ENCODE measurements at places on chromosomes 7 and 10.

DNA sequence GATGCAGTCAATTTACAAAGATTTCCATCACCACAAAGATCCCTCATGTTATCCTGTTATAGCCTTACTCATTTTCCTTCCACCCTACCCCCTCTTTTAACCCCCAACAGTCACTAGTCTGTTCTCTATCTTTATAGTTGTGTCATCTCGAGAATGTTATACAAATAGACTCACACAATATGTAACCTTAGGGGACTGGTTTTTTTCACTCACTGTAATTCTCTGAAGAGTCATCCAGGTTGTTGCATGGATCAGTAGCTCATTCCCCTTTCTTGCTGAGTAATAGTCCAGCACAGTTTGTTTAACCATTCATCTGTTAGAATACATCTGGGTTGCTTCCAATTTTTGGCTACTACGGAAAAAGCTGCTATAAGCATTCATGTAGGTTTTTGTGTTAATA, 121.1 kb upstream of the PDE1C start:
- H3K27ac ChIP-seq: no peak overlapping the region
- H3K4me3 ChIP-seq: no peak overlapping the region
- DNase-seq: no peak

DNA sequence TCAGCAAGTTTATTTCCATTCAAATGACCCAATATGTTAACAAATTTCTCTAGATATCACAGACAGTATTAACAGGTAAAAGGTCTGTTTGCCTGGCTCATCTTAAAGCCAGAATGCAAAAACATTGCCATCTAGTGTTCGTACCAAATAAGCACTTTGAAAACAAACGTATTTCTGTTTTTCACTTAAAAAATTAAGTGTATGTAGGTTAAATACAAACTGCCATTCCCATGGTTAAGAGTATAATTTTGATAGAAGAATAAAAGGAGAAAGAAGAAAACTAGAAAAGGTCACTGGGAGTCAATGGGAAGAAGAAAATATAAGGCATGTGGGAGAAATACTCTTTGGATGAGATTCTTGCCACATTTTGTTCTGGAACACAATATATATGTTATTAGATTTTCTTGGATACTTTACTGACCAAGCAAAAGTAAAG, 51.0 kb downstream of the ORC5 start:
- DNase-seq: no peak
- no peaks in the 10 kb centered on the region for H3K4me1 ChIP-seq
- H3K27me3 ChIP-seq: no peaks in the 10 kb centered on the region
- H3K27ac ChIP-seq: no peak overlapping the region
- H3K4me3 ChIP-seq: no peak overlapping the region

DNA sequence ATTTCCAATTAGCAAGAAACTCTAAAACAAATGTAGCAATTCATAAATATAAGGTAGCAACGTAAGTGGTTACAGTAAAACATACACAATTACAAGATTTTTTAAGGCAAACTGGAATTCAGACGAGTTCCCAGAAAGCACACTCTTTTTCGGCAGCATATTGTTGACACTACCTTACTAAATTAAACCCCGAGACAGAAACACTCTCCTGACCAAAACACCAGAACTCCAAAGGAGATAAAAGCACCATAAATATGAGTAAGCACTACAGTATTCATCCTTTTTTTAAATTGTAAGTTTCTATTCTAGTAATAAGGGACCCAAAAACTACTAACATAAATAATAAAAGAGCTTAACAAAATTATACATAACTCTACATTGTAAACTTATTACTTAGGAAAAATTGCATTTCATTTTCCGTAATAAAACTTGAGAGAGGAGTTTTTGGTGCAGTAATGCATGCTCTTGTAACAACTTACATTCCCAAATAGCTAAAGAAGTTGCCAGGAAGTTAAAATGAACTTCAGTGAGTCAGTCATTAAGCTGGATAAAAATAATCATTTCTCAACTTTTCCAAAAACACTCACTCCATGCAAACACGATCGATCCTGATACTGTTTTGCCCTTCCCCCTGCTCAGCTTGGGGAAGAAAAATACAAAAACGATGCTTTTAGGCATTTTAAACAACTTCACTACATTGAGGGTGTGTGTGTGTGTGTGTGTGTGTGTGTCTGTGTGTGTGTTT, 2.0 kb downstream of the PIP4K2A start:
- H3K36me3 ChIP-seq: no peaks in the 10 kb centered on the region
- peaks cover 7% of the 10 kb centered on the region for H3K4me1 ChIP-seq
- peak overlapping the region; percentile 72 for H3K4me3 ChIP-seq
- H3K27me3 ChIP-seq: no peaks in the 10 kb centered on the region
- no peak for DNase-seq

- DNase-seq: no peak
- no peaks in the 10 kb centered on the region for H3K27me3 ChIP-seq
- H3K4me1 ChIP-seq: no peaks in the 10 kb centered on the region
- H3K4me3 ChIP-seq: no peak overlapping the region
- H3K27ac ChIP-seq: no peak overlapping the region
Observed at GRCh38 chr7:151453326-151453791, 13.4 kb upstream of the CRYGN start.

- no peaks in the 10 kb centered on the region for H3K36me3 ChIP-seq
- no peak overlapping the region for H3K27ac ChIP-seq
- DNase-seq: peak; percentile 33
- peaks cover 19% of the 10 kb centered on the region for H3K4me1 ChIP-seq
- H3K4me3 ChIP-seq: no peak overlapping the region
- no peaks in the 10 kb centered on the region for H3K27me3 ChIP-seq
Observed at GRCh38 chr10:35462491-35462934, 126.2 kb downstream of the CCNY start.

- DNase-seq: no peak
- no peaks in the 10 kb centered on the region for H3K36me3 ChIP-seq
Observed at GRCh38 chr10:63128443-63128842, 4.7 kb upstream of the NRBF2 start.

DNA sequence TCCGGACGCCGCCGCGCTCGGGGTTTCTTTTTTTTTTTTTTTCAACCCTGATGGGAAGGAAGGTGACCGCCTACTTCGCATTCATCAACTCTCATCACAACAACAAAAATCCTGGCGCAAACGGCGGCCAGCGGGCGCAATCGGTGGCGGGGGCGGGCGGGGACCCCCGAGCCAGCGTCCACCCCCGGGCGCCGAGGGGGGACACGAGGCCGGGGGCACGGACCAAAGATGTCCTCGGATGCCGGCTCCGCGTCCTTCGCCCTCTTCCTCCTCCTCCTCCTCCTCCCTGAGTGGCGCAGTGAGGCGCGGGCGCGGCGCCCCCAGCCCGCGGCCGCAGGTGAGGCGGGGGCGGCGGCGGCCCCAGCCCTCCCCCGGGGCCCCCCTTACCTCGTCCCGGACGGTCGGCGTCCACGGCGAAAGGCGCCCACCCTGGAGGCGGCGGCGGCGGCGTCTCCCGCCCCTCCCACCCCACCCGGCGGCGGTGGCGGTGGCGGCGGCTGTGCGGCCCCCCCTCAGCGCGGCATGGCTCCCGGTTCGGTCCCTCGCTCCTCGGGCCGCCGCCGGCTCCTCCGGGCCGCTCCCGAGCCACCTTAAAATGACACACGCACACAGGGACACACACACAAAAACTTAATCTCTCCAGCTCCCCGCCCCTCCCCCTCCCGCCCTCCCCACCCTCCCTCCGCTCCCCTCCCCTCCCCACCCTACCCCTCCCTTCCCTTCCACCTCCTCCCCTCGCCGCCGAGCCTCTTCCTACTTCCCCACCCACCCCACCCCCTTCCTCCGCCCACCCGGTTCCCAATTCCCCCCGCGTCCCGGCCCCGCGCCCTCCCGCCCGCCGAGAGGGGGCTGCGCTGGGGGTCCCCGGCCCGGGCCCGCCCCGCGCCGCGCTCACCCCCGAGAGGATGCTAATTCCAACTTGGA, at the start of gene CTBP2:
Gene CTBP2 (minus strand): TSS at position 632 of the 924 bp plus-strand sequence.
- H3K36me3 ChIP-seq: no peaks in the 10 kb centered on the region
- peaks cover 14% of the 10 kb centered on the region for H3K4me1 ChIP-seq
- H3K27me3 ChIP-seq: no peaks in the 10 kb centered on the region
- DNase-seq: peak; percentile 67
- H3K27ac ChIP-seq: peak within 1 kb of the TSS; percentile 95

GRCh38 chr7:139941421-139941820, 112.4 kb downstream of the TBXAS1 start:
- H3K27me3 ChIP-seq: no peaks in the 10 kb centered on the region
- H3K4me1 ChIP-seq: no peaks in the 10 kb centered on the region
- H3K4me3 ChIP-seq: no peak overlapping the region
- H3K36me3 ChIP-seq: no peaks in the 10 kb centered on the region
- no peak overlapping the region for H3K27ac ChIP-seq

GRCh38 chr10:16195894-16196293, 240.9 kb upstream of the PTER start:
- H3K4me1 ChIP-seq: no peaks in the 10 kb centered on the region
- H3K4me3 ChIP-seq: no peak overlapping the region
- no peak overlapping the region for H3K27ac ChIP-seq
- no peak for DNase-seq
- H3K36me3 ChIP-seq: no peaks in the 10 kb centered on the region
